ENCODE measurements at places on chromosomes 12 and 14. TPM values are rescaled to one million over a fixed set of nuclear protein-coding genes. Genes with fewer than 3 reads are reported as not detected.

DNA sequence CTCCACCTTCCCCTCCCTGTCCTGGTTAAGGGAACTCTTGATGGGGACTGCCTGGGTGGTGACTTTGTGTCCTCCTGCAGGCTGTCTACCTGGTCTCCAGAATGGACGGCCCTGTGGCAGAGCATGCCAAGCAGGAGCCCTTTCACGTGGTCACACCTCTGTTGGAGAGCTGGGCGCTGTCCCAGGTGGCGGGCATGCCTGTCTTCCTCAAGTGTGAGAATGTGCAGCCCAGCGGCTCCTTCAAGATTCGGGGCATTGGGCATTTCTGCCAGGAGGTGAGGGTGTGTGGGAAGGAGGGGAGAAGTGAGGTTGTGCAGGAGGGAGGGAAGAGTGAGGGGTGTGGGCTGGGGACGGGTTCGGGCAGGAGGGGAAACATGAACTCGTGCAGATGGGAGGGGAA lies 5.7 kb downstream of the SDSL start:
- no peak for DNase-seq

DNA sequence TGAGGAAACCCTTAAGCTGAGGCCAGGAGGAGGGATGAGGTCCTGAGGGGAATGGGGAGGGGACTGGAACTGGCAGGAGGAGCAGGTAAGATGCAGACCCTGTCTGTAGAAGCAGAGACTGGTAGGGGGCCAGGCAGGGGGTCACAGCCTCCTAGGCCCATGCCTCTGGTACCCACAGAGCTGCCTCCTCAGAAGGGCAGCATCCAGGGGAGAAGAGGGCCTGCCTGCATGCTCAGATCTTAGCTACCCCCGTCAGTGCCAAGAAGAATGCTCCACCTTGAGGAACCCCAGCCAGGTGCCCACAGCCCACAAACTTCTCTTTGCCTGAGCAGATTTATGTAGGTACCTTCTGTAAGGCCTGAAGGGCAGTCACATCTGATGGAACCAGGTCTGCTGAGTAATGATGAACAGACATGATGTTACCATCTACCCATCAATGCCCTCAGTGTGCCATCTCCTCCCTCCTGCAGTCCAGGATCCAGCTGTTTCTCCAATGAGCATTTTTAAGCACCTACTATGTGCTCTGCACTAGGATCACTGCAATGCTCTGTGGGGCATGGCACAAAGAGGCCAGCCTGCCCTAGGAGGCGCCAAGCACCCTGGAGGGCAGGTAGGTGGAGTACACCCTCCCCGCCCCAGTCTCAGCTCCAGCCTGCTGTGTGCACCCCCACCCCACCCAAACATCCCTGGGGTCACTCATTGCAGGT lies 24.8 kb upstream of the ZFP36L1 start:
- DNase-seq: no peak

DNA sequence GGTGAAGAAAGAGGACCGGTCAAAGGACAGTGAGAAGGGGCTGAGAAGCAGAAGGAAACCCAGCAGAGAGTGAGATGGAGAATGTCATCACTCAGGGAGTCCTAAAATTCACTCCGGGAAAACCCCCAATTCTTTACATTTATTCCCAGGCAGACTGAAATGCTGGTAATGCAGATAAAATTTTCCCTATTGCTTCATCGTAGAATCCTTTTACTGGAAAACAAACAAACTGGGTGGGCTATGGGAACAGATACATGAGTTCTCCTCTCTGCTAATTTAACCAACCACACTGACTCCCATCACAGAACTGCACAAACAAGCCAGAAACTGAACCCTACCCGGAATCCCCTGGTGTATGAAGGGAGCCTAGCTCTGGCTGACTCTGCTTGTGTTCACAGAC lies 20.9 kb downstream of the HEBP1 start:
- no peak for DNase-seq

DNA sequence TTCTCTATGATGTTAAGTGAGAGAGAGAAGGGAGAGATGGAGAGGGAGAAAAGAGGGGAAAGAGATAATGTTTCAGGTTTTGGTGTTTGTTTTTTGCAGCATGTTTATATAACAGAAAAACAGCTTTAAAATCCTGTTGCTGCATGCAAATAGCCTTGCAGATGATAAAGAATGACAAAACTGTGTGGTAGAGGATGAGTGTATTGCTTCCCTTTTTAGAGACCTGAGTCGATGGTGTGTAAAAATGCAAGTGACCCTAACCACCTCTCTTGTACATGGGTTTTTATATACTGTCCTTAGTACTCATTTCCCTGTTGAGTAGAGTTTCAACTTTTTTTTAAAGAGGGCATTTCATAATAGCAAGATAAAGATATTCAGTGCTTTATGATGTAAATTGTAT lies 249.1 kb downstream of the AKAP6 start:
- DNase-seq: no peak

DNA sequence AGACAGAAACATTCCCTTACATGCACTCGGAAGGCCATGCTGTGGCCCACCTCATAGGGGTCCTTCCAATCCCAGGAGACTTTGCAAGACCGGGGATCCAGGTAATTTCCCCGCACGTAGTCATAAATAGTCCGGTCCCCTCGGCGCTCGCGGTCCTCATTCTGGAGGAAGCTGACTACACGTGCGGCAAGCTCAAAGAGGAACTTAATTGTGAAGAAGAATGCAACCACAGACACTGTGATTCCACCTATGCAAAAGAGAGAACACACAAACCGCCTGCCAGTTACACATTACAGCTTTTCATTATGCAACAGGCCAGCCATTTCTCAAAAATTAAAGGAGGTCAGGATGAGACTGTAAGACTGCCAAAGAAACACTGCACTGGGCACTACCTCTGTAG lies 28.4 kb downstream of the AREL1 start:
- no peak for DNase-seq

- DNase-seq: no peak
These were observed 64.0 kb downstream of the PTPN11 start for GRCh38 chr12:112482733-112483132.

- no peak for DNase-seq
These were observed 255.8 kb downstream of the CCDC91 start for GRCh38 chr12:28446031-28446430.

Gene COCH
- not detected for total RNA-seq

Gene SELPLG
- total RNA-seq: 3.6 TPM

Gene KRT8
- total RNA-seq: 70.0 TPM

Gene RPGRIP1
- total RNA-seq: 0.34 TPM

Gene POTEG
- total RNA-seq: not detected

Gene PRICKLE1
- total RNA-seq: 22.5 TPM

Gene MYH7
- not detected for total RNA-seq
